ENCODE measurements at places on chromosomes 3 and 15.

- DNase-seq = no peak
Measured at GRCh38 chr3:112132088-112132487, 960 bp downstream of the GCSAM start.

DNA sequence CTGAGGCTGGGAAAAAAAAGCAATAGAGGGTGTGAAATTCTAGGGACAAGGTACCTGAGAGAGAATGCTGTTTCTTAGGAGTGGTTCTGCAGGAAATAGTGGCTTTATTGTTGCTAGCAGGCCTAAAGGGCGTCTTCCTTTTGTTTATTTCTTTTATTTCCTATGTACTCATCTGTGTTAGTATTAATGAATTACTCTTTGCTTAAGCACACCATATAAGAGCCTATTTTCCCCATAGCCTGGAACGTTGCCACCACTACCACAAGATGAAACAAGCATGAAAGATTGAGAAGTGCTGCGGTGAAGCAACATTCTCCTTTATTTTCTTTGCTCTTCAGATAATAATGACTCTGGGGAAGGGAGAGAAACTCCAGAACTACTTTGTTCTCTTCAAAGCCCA lies 21.3 kb upstream of the GOLIM4 start:
- no peak for DNase-seq

GRCh38 chr3:180911876-180912303 lies 580 bp upstream of the FXR1 start:
- DNase-seq = no peak

DNA sequence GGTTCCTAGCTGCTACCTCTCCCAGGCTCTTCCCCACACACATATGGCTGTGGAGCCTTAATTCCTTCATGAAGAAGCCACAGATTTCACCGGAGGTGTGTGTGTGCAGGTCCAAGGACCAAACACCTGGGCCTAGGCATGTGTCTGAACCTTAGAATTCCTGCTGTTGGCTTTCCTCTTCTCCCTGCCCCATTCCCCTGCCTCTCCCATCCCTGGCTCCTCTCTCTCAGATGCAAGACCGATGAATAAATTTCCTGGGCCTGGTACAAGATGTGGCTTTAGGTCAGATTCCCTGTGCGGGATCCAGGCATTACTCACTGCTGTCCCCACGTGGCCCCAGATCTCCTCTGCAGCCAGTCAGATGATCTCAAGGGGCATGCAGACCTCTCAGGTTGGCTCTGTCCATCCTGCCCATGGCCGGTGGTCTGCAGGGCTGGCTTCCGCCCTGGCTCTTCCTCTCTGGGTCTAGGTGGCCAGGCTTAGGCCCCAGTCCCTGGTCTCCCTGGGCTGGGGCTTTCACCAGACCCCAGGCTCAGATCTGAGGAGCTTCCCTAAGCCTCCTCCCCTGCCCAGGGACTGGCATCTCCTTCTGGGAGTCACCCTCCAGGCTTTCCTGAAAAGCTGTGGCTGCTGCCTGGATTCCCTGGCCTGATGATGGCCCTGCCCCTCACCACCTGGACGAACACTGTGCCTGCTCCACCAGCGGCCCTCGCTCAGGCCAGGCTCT lies 20.5 kb downstream of the CCR9 start:
- no peak for DNase-seq

DNA sequence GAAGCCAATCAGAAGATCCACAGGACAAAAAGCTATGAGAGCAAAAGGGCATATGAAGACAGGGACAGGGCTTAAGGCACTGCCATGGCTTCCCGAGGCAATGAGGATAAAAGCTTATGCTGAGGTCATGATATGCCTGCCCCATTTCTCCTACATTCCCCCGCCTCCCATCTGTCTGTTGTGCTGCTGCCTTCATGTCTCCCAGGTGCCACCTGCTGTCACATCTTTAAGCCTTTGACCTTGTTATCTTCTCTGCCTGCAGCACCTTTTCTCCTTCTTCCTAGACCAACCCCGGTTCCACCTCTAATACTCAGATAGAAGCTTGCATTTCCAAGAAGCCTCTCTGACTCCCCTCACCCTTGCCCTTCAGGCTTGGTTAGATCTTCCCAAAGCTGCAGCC lies 213.8 kb downstream of the ARRDC4 start:
- no peak for DNase-seq

DNA sequence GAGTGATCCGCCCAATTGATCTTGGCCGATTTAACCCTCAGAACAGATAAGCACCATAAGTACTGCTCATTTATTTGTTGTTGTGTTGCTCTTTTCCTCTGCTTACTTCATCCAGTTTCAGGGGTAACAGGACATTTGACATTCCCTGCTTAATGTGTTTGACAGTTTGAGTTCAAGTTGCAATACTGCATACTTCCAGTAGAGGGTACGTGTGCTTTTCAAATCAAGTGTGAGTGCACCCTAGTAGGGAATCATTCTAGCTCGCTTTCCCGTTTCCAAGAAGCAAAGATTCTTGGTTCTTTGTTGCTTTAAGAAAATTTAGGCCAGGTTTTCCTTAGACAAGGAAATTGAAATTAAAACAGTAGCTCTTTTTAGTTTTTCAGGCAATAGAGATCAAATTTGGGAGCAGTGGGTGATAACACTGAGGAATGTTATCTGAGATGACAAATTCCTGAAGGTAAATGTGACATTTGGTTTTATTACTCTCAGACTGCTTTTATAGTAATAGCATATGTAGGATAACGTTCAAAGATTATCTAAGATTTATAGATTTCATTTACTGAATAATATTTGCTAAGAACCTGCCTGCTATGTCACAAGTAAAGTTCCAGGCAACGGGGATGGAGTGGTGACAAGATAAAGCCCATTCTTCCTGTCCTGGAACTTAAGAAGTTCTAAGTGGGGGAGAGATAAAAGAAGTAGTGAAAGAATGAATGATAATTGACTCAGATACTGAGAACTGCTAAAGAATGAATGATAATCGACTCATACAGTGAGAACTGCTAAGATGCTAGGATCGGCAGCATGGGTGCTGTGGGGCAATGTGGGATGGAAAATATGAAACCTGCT lies 73.3 kb downstream of the SYNPR start:
- no peak for DNase-seq

GRCh38 chr3:125186261-125186787 lies 26.2 kb downstream of the SLC12A8 start:
- peak; percentile 71 for DNase-seq
